ENCODE measurements at places on chromosomes 6 and 20.

GRCh38 chr6:8181160-8181881 is 79.0 kb upstream of the EEF1E1 start:
- no peak for DNase-seq

GRCh38 chr20:4651536-4651935 is 70.2 kb upstream of the PRND start:
- no peak for DNase-seq

DNA sequence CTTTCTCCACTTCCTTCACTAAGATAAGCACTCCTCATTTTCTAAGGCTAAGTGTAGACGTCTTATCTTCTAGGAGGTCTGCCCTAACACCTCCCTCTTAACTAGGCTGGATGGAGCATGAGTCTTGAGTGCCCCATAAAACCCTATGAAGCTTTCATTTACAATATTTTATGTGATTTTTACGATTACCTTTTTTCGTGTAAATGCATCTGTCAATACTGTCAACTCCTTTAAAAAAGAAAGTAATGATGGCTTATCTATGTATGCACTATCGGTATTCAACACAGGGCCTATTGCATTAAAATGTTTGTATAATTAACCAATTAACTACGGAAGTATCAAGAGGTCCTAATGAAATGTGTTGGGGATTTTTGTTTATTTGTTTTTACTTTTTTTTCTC is 156.0 kb upstream of the FAM83B start:
- DNase-seq, result no peak

DNA sequence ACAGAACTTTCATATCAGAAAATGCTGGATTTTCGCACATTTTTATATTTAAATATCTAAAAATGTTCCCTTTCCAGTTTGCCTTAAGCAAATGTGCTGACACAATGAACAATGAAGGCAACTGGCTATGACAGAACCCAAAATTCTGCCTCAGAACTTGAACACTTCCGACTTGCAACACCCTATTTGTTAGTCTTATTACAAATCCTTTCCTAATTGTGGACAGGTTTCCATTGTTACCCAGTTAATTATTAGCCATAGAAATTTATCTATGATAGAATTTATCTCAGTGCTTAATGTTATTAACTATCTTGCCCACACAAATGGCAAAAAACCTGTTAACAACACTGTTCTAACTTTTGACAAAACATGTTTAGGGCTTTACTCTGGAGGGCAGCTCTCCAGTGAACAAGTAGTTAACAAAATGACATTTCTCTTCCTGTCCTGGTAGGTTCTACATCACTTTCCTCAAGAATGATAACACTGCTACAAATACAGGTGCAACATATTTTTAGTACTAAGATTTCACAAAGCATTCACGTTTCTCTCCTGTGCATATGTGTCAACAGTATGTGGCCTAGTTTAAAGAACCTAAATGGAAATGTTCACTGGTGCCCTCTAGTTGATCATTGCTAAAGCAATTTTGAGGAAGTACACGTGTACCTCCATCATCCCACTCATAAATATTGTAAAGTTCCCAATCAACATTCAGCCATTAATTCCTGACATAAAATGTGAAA is 58.4 kb downstream of the HIVEP2 start:
- DNase-seq, result no peak
